ENCODE measurements at places on chromosomes 5 and 9. TPM values are rescaled to one million over a fixed set of nuclear protein-coding genes. Genes with fewer than 3 reads are reported as not detected.

DNA sequence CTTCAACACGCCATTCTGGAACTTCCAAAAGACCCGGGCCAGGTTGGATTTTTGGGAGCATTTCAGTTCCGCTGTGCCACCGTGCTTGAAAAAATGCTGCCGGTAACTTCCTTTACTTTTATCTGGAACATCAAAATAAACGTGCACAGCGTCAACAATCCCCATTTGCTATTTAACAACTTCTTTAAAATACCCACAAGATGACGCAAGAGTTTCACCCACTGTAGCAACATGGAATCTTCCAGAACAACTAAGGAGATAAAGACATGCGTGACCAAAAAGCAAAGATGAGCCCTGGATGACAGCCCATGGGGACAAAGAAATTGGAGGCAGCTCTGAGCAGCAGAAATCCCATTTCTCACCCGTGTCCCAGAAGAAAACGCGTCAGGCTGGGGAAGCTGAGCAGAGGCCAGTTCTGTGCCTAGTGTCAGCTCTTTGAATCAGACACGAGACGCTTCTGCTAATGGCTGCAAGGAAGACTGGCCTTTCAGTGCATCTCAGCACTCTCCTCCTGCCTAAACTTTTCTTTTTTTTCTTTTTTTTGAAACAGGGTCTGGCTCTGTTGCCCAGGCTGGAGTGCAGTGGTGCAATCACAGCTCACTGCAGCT lies 61.3 kb downstream of the SECISBP2 start:
- no peaks in the 10 kb centered on the region for H3K36me3 ChIP-seq
- H3K4me3 ChIP-seq, result no peak overlapping the region
- H3K4me1 ChIP-seq, result no peaks in the 10 kb centered on the region
- no peak for DNase-seq
- H3K27ac ChIP-seq, result no peak overlapping the region

DNA sequence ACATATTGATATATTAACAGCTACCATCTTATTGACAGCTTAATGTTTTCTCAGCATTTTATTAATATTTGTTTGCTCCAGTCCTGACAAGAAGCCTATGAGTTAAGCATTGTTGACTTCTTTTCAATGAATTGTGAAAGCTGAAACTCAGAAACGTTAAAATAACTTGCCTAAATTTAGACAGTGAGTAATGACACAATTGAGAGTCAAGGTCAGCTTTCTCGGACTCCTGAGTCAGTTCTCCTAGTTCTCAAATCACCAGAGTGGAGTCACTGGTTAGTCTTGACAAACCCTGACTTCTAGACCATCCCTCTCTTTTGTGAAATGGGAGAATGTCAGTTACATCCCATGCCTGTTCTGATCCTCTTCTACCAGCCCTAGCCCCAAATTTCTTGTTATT lies 222.7 kb upstream of the ACO1 start:
- H3K4me3 ChIP-seq, result no peak overlapping the region
- no peaks in the 10 kb centered on the region for H3K4me1 ChIP-seq
- H3K27me3 ChIP-seq, result no peaks in the 10 kb centered on the region
- no peak for DNase-seq
- H3K36me3 ChIP-seq, result no peaks in the 10 kb centered on the region

DNA sequence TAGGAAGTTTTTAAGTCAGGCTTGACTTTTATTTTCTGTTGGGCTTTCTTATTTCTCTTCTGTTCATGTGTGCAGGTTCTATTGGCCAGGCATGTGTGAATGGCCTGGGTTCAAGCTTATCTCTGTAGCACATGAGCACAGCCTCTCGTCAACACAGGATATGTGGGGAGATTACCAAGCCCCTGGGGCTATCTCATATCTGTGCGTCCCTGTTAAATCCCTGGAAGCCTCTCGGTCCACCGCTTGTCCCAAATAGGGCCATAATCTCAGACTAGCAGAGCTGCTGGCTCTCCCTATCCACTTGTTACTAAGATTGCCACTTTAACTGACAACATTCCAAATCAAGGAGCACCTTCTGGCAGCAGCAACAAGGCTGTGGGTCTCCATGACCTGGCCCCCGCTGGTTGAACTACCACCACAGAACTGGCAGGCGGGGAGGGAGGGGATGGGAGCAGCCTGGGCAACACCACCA lies 28.4 kb upstream of the EBF1 start:
- no peaks in the 10 kb centered on the region for H3K27me3 ChIP-seq
- no peak for DNase-seq
- peaks cover 9% of the 10 kb centered on the region for H3K4me1 ChIP-seq
- H3K4me3 ChIP-seq, result no peak overlapping the region
- H3K27ac ChIP-seq, result no peak overlapping the region

DNA sequence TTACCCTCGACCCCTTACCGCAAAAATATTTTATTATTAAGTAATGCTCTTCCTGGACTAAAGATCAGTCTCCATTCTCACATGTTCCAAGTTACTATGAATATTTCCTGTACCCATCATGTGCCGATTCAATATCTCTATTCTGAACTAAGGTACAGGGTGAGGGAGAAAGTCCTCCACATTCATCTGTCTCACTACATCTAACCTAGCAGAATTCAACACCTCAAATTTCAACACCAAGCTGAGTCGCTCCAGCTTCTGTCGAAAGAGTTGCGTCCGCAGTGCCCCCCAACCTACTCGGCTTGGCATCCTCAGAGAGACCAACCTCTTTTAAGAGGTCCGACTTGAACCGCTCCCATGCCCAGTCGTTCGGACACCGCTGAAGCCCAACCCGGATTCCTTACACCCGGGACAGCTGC lies 1.0 kb downstream of the CERT1 start:
- peaks cover 31% of the 10 kb centered on the region for H3K4me1 ChIP-seq
- no peaks in the 10 kb centered on the region for H3K36me3 ChIP-seq
- H3K27me3 ChIP-seq, result no peaks in the 10 kb centered on the region
- no peak for DNase-seq
- peak overlapping the region; percentile 91 for H3K27ac ChIP-seq
- H3K4me3 ChIP-seq, result peak overlapping the region; percentile 87

DNA sequence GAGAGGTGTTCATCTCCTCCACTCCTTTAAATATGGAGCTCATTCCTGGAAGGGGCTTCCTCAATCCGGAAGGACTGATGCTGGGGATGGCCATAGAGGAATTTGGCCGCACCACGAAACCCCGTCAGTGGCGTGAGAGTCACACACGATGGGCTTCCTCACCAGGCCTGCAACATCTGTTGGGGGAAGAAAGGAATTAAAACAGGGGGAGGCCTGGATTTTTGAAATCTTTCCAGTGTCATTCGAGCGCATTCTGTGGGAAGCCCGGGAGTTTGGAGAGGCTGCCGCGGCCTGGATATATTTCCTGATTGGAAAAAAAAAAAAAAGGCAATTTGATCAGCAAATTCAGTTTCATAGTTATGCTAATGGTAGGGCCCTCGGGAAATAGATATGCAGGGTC lies 76.3 kb upstream of the ORM1 start:
- H3K27ac ChIP-seq, result no peak overlapping the region
- no peak overlapping the region for H3K4me3 ChIP-seq
- no peak for DNase-seq
- H3K4me1 ChIP-seq, result peaks cover 30% of the 10 kb centered on the region
- H3K27me3 ChIP-seq, result no peaks in the 10 kb centered on the region
- no peaks in the 10 kb centered on the region for H3K36me3 ChIP-seq

GRCh38 chr5:35920890-35921289 lies 17.5 kb downstream of the CAPSL start:
- peaks cover 8% of the 10 kb centered on the region for H3K4me1 ChIP-seq
- DNase-seq, result no peak
- H3K27me3 ChIP-seq, result no peaks in the 10 kb centered on the region
- H3K27ac ChIP-seq, result no peak overlapping the region

- no peaks in the 10 kb centered on the region for H3K27me3 ChIP-seq
- H3K36me3 ChIP-seq, result no peaks in the 10 kb centered on the region
- DNase-seq, result no peak
- H3K4me3 ChIP-seq, result no peak overlapping the region
- H3K27ac ChIP-seq, result no peak overlapping the region
Measured at GRCh38 chr9:114093031-114093471, 6.0 kb downstream of the KIF12 start.

DNA sequence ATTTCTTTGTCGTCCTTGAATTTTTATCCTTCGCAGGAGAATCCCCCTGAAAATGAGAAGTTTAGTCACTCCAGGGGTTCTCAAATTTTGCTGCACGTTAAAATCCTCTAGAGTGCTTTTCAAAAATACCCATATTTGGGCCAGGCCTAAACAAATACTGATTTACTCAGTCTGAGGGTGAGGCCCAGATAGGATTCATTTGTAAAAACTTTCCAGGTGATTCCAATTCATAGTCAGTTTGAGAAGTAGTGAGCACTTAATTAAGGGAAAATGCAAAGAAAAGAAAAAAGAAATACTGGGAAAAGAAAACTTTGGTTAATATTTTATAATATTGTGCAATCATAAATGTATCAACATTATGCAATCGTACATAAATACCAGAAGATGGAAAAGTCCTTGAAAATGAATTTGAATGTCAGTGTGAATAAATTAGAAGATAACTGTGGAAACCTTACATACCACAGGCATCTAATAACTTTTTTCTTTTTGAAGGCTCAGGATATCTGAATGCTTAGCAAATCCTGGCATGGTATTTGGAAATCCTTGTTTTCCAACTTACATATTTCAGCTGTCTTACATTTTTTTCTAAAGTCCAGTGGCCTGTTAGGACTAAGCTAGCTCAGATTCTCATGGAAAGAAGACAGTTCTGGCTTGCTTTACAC lies 116.5 kb upstream of the DAPK1 start:
- H3K36me3 ChIP-seq, result no peaks in the 10 kb centered on the region
- no peak overlapping the region for H3K27ac ChIP-seq
- DNase-seq, result no peak
- no peak overlapping the region for H3K4me3 ChIP-seq

DNA sequence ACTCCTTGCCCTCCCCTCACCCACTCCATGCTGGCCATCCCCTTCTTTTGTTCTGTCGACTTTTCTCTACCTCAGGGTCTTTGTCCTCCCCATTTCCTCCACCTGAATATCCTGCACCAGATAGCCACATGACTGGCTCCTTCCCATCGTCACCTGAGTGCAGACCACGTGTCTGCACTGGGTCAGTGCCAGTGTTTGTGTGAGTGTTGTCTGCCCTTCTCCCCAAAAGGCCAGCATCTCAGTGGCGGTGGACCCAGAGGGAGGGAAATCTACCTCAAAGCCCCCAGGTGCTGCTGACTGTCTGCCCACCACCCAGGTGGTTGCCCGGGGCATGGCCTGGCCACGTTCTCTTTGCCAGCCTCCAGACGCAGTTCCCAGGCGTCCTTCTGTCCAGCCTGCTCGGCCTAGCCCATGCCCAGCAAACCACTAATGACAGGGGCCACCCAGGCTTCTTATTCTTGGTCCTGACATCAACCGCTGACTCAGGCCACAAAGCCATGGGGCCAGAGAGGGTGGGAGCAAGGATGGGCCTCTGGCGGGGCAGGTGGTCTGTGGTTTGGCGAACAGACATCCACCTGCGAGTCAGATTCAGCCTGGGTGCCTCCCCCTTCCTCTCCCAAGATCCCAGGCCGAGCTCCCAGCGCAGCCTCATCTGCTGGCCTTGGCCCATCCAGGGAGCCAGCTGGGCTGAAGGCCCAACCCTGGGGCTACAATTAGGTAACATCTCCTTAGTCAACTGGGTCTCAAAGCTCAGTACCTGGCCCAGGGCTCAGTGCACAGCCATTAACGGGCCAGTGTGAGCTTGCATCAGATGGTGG lies 5.5 kb upstream of the NINJ1 start:
- no peak for DNase-seq
- no peak overlapping the region for H3K4me3 ChIP-seq
- no peaks in the 10 kb centered on the region for H3K36me3 ChIP-seq
- peaks cover 40% of the 10 kb centered on the region for H3K4me1 ChIP-seq
- no peak overlapping the region for H3K27ac ChIP-seq

DNA sequence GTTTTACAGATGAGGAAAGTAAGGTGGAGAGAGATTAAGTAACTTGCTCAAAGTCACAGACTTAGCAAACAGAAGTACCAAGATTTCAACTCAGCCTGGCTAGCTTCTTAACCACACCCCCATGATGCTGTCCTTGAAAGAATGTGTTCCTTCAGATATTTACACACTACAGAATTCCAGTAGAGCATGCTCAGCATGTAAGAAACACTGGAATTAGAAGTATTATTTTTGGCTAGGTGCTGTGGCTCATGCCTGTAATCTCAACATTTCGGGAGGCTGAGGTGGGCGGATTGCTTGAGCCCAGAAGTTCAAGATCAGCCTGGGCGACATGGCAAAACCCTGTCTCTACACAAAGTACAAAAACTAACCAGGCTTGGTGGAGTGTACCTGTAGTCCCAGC lies 142.4 kb downstream of the EDIL3 start:
- H3K36me3 ChIP-seq, result no peaks in the 10 kb centered on the region
- no peaks in the 10 kb centered on the region for H3K4me1 ChIP-seq
- H3K4me3 ChIP-seq, result no peak overlapping the region
- DNase-seq, result no peak
- no peaks in the 10 kb centered on the region for H3K27me3 ChIP-seq

DNA sequence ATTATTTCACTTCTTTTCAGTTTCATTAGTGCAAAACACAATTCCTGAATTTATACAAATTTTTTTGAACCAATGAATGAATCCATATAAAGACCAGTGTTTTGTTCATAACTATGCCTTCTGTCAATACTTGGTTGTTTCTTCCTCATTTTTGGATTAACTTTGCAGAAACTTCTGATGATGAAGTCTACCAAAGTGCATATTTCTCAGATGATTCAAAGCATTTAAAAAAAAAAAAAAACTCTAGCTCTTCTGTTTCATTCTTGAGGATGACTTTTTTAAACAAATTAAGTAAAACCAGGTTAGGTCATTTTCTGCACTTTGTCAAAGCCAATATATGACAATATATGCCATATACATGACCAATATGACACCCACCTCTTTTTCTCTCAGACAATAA lies 92.6 kb downstream of the CHSY3 start:
- no peaks in the 10 kb centered on the region for H3K36me3 ChIP-seq

ENHO gene
- total RNA-seq, result not detected

EGFLAM gene
- total RNA-seq, result 15.2 TPM

MACIR gene
- total RNA-seq, result 6.9 TPM

CDC25C gene
- 2.0 TPM for total RNA-seq

SCGB3A2 gene
- not detected for total RNA-seq

CCDC183 gene
- not detected for total RNA-seq

AMBP gene
- total RNA-seq, result not detected

SH3GL2 gene
- total RNA-seq, result not detected
